OCI-LY7 (cell line): ENCODE measurements at places on chromosomes 2 and 18.
A peak's percentile ranks its signal among the peaks of the same experiment; 100 is the strongest.

DNA sequence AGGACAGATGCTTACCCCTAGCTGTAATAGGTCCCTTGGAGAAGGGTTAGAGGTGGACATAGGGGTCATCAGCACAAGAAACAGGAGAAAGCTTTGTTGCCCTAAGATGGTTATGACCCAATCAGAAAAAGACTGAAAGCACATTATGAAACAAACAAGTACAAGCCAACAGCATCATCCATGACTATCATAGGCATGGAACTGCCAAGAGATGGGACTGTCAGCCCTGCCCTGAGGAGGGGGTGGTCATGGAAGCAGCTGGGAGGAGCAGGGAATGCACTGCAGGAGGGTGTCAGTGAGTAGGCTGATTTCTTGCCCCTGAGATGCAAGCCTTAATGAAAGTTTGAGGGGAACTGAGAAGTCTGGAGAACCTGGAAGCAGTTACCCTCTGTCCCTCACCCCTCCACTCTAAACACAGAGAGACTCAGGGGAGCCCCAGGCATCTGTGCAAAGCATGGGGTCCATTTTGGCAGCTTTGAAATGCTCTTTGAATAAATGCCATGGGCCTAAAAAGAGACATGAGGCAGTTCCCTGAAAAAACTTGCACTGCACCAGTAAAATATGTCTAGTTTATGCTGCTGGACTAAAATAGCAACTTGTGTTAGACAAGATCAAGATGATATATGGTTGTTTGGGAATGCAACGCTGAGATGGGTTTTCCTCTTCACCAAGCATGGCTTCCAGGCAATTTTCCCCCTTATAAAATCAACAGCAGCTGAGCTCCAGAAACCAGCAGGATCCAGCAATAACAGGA, 122.7 kb upstream of the ZFP36L2 start:
- no peak for DNase-seq

DNA sequence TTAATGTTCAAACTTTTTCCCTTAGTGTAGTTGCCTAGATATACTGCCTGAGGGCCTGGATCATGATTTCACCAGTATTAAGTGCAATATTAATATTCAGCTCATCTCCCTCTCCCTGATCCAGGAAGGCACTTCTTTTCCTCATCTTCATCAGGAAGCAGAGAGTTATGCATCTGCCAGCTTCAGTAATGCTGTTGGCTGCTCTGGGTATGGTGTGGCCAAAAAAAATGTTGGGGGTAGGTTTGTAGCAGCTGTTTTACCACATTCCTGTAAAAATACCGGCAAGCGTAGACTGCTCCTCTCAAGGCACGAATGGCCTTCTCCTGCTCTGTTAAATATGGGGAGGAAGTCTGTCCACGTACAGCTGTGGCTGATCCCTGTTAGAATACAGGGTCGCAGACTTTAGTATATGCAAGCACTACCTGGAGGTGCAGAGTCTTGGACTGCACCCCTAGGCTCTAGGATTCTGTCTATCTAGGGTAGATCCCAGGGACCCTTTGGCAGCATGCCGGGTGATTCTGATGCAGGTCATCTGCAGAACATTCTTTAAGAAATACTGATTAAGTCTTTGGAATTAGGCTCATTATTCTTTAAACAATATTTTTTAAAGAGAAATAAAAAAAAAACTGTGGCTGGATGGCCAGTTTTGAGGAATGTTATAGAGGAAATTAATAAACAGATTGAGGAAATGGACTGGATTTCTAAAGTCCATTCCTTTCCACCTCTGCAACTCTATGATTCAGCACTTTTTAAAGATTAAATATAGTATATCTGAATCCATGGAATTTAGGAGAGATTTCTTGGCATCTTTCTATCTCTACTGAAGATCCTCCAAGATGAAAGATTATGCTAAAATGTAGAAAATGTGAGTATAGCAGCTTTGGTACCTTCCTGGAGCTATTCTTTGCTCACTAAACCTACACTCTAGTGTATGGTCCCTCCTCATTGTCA, 21.0 kb upstream of the GLS start:
- no peak for DNase-seq

DNA sequence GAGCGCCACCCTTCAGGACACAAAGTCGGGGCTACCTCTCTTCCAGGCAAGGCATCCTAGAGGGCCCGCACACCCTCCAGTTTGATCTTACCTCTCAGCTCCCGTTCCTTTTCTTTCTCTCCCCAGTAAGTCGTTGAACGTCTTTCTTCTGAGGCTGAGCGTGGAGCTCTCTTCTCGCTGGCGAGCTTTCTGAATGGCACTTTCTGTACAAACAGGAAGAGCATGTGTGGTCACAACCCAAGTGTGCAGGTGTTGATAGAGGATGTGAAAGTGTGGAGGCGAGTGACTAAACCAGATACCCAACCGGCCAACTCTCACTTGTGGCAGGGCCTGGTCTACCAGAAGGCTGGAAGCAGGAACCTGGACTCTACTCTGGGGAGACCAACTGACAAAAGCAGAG, at the start of gene AFF3:
Gene AFF3 (minus strand): TSS at position 198 of the 400 bp plus-strand sequence. CDS start 38,136 bp downstream, outside the sequence.
- peak; percentile 99 for DNase-seq

DNA sequence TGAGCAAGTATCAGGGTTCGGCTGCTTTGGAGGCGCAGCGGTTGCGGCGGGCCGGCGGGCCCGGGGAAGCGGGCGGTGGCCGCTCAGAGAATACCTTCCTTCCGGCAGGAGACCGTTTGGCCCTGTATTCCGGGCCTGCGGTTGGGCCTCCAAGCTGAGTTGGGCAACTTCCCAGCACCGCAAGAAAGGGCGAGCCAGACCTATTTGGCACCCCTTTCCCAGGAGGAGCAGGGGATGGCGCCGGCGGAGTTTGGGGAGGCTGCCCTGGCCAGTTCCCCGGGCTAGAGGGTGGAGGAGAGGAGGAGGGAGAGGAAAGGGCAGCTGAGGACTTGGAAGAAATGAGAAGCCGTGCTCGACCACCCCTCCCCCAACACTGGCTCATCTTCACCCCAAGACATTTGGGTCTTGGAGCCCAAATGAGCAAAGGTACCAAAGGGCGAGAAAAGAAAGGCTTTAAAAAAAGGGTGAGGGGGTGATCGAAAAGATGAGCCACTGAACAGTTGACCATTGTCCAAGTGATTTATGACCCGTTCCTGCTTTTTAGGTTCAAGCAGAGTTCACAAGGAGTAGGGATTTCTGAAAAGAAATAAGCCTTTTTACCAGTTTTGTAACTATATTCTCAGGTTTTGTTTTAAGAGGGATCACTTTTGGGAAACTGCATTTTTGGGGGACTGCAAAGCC, 8.4 kb downstream of the HOXD3 start:
- no peak for DNase-seq

DNA sequence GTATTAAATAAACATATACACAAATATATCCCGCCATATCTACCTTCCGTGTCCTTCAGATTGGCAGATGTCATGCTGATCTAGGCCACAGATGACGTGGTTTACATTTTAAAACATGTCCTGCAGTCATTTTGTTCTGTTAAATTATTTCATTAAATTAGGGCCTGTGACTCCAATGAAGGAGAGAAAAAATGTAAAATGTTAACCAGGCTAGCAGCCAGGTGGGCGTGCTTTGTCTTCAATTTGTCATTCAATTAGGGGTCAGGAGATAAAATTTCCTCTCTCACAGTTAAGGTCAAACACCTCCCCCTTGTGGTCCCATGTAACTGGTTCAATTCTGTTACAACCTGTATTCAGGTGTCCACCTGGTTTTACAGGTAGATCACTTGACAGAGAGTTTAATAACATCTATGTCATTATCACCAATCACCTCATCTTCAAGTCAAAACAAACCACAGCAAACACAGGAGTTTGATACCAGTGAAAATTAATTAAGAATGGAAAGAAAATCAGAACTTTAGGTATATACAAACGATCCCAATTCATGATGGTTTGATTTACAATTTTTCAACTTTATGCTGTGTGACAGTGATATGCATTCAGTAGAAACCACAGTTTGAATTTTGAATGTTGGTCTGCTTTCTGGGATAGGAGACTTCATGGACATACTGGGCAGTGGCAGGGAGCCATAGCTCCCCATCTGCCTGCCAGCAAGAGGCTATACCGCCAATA, 339.4 kb downstream of the CMPK2 start:
- DNase-seq: peak; percentile 78

- DNase-seq: no peak
Observed at GRCh38 chr2:97747716-97748115, 34.3 kb downstream of the ZAP70 start.

DNA sequence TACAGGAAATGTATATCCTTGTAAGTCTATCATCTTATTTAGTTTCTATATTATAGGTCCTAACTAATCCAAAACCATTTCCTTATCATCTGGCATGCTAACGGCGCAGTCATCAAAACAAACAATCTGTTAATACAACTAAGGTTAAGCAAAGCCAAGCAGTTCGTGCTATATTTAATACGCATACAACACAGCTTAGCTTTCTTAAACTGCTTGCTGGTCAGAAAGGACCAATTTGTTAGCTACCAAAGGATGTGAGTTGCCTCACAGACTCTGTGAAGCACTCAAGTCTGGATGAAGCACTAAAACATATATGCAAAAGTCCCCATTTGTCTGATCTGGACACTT, 67.0 kb downstream of the ZEB2 start:
- DNase-seq: no peak

DNA sequence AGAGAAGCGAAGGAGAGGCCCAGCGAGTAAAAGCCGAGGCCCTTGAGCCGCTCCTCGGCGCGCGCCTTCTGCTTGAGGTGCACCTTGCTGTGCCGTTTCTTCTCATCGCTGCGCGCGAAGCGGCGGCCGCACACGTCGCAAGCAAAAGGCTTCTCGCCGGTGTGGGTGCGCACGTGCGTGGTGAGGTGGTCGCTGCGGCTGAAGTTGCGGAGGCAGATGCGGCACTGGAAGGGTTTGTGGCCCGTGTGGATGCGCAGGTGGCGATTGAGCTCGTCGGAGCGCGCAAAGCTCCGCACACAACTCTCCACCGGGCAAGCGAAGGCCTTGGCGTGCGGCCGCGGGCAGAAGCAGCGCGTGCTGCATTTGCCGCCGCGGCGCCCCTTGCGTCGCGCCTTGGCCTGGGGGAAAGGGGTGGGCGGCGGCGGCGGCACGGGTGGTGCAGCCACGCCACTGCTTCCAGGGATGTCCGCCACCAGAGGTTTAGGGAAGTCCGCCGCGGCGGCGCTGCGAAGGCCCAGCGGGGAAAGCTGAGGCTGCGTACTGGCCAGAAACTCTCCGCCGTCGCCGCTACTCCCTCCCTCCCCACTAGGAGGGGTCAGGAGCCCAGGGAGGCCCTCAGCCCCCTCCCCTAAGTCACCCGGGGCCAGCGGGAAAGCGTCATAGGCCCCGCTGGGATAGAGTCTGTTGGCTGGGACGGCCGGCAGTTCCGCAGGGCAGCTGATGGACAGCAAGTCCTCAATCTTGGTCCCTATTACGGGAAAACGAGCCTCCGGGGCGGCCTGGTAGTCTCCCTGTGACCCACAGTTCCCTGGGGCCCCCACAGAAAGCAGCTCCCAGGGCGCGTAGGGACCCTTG, 1.7 kb downstream of the EGR4 start:
- DNase-seq: no peak

DNA sequence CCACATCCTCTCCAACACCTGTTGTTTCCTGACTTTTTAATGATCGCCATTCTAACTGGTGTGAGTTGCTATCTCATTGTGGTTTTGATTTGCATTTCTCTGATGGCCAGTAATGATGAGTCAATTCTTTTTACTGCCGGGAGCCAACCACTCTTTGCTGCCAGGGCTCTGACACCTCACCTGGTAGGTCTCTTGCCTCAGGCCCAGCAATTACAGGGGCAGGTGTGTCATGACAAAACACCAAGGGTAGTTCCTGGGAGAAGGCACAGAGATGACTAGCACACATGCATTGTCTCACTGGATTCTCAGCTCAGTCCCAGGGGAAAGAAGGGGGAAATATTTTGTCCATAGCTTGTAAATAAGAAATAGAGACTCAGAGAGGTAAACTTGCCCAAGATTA, 122.3 kb downstream of the CHST9 start:
- no peak for DNase-seq

DNA sequence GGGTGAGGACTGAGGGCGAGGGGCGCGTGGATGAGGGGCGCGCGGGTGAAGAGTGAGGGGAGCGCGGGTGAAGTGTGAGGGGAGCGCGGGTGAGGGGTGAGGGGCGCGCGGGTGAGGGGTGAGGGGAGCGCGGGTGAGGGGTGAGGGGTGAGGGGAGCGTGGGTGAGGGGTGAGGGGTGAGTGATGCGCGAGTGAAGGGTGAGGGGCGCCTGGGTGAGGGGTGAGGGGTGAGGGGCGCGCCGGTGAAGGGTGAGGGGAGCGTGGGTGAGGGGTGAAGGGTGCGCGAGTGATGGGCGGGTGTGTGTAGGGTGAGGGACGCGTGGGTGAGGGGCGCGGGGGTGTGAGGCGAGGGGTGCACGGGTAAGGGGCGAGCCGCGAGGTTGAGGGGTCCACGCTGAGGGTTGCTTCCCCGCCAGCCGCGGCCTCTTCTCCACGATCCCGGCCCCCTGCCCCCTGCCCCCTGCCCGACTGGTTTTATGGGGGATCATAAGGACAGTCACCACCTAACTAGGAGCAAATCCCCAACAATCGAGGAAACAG, 1.1 kb upstream of the SLC66A2 start:
- DNase-seq: no peak

GRCh38 chr2:60023256-60023985, 530.0 kb downstream of the BCL11A start:
- no peak for DNase-seq

DNA sequence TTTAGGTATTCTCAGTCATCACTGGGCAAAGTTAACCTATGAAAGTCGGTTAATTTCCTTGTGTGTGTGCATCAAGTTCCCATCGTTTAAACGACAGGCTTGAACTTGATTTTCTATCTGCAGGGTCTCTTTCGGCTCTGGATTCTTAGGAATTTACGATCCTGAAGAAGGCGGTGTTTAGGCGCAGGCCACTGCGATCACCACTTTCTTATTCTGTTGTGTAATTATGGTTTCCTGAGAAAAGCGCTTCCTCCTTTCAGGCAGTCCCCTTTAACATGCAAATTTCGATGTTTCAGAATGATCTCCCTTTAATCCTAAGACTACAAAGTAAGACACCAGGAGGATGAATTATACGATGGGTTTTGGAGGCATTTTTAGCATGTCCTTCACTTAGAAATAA, 27.9 kb upstream of the MBP start:
- no peak for DNase-seq

DNA sequence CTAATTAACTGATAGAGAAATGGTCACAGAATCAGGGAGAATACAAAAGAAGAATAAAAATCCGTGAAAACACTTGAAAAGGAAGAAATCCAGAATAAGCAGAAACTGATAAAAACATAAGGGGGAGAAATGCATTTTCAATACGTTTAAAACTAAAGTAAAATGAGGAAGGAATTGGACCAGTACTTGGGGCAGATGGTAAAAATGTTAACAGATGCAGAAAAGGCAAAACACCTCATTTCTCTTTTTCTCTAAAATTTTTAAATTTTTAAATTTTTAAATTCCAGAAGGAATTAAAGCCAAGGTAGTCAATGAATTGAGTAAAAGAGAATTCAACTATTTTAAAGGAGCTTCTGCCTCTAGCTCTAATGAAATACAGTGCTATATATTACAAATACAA, 353.9 kb downstream of the METTL4 start:
- no peak for DNase-seq

GRCh38 chr2:127508631-127509034, 17.7 kb downstream of the IWS1 start:
- no peak for DNase-seq

- no peak for DNase-seq
Observed at GRCh38 chr2:106970471-106971261, 84.7 kb upstream of the ST6GAL2 start.
